Kidney epithelial cell (primary cell): ENCODE measurements at places on chromosomes 7 and 10.

GRCh38 chr10:34166354-34166753 lies 648.7 kb downstream of the PARD3 start:
- DNase-seq, result no peak

DNA sequence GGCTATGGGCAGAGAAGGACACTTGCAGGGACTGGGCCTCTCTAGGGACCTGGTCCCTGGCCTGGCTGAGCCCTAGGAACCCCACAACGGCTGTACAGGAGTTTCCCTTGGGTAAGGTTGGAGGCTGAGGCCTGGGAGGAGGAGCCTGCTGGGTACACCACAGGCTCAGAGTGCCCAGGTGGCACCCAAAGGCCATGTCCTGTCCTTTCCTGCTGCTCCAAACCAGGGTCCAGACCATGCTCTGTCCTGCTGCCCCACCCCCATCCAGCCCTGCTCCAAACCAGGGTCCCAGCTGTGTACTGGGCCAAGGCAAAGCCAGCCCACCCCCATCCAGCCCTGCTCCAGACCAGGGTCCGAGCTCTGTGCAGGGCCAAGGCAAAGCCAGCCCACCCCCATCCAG lies 35.3 kb upstream of the ZNF488 start:
- DNase-seq, result no peak

- DNase-seq, result no peak
These were observed 275.2 kb downstream of the PHTF2 start for GRCh38 chr7:78073609-78074382.

GRCh38 chr10:52474265-52474664 lies 160.2 kb downstream of the DKK1 start:
- no peak for DNase-seq

DNA sequence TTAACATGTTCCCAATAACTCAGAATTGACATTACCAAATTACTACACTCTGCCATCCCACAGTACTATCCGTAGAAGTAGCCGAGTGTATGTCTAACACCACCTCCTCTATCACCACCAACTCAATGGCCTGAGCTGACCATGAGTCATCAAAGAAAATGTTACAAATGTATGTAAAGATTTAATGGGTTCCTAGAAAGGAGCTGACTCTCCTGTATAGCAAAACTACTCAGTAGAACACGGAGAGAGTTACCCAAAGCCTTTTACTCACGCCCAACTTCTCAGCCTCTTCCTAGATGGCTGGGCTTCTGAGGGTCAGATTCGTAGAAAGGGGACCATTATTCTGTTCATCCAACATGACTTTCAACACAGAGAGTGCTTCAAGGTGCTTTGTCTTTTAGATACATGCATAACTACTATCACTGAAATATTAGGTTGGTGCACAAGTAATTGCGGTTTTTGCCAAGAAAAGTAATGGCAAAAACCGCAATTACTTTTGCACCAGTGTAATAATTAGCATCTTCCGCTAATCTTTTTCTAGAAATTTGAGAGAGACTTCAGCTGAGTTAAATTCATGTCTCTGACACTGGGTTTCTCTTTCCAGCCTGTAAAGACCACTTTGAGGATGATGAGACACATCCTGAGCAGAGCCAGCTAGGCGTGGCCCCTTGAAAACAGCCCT lies 24.0 kb upstream of the NANOS1 start:
- no peak for DNase-seq

- no peak for DNase-seq
These were observed 11.7 kb downstream of the CASP7 start for GRCh38 chr10:113691381-113691780.

- DNase-seq, result no peak
These were observed 5.1 kb upstream of the TACC2 start for GRCh38 chr10:121983852-121984251.

GRCh38 chr7:56537477-56537876 lies 421.3 kb upstream of the NUPR2 start:
- no peak for DNase-seq

DNA sequence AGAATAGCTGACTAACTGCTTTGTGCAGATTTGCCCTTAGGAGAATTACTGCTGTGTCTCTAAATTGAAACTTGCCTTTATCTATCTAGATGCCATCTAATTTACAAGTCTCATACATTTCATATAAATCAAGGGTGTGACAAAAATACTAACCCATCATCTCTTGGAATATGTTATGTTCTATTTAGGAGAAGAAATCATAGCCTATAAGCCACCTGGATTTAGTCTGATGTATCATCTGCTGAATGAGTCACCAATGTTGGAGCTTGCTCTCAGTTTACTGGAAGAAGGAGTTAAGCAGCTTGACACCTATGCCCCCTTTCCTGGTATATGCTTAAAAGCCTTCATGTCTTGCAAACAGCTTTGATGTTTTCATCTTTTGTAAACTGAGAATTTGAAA lies 43.5 kb downstream of the NUP205 start:
- DNase-seq, result no peak

DNA sequence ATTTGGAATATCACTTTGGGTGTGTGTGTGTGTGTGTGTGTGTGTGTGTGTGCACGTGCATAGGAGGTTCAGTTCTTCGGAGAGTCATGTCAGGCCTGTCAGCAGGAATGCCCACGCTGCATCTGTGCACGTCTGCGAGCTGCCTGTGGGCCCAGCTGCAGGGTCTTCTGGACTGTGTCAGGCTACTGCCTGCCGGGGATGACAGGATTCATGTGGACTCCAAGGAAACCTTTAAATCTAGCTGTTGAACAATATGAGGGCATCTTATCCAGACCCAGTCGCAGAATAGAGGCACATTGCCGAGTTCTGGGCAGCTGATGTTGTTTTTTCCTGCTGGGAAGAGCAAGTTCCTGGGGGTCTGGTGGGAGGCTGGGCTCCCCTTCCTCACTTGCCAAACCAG lies 19.0 kb downstream of the AQP1 start:
- no peak for DNase-seq

DNA sequence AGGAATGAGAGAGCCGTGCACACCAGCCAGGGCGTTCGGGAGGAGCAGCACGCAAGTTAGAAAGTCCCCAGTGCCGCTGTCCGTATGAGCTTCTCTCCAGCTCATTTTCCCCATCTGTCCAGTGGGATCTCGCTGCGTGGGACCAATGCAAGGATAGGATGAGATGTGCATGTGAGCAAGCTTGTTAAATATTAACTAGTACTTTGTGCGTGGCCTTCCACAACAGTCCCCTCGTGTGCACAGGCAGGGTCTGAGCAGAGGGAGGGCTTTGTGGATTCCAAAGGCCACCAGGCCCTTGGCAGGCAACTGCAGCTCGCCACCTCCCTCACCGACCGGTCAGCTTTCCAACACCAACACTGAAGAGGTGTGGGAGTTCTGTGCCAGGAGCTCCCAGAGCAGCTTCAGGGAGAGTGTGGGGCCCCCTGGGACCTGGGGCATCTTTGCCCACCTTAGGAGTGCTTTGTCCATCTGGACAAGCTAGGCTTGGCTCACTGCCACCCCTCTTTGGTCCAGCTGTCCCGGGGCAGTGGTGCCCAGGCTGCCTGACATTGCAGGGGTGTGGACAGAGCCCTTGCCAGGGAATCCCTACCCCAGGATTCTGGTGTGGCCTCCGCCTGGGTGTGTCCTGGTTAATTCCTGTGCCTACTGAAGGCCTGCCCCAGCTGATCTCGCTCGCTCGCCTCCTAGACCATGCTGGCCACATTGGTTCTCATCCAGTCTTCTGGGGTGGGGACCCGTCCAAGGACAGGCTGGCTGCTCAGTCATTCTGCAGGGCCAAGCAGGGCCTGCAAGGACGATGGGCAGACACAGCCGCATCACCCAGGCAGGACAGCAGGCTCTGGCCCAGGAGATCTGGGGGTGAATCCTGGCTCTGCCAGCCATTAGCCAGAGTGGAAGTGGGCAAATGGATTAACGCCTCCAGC lies 5.3 kb downstream of the FAM20C start:
- DNase-seq, result no peak

- DNase-seq, result no peak
These were observed 1.1 kb downstream of the RRP12 start for GRCh38 chr10:97399843-97400545.

- DNase-seq, result no peak
These were observed 122.1 kb downstream of the LRMDA start for GRCh38 chr10:75553550-75553949.

- DNase-seq, result no peak
These were observed 47.7 kb downstream of the LYZL2 start for GRCh38 chr10:30581779-30582380.

DNA sequence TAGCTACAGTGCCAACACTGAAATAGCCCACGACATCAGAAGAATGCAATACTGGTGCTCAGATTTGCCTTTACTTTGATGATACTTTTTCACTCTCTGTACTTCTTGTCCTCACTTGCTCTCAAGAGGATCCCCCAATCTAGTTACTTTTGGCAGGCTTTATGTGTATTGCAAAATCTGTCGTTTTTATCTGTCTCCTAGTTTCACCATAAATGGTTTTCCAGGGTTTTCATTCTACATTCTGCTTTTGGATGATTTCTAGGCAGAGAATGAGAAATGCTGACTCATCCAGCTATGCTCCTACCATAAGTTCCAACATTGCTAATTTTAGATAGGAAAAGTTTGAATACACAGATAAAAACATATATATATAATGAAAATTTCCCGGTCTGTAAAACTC lies 659.5 kb upstream of the NRG3 start:
- DNase-seq, result no peak

DNA sequence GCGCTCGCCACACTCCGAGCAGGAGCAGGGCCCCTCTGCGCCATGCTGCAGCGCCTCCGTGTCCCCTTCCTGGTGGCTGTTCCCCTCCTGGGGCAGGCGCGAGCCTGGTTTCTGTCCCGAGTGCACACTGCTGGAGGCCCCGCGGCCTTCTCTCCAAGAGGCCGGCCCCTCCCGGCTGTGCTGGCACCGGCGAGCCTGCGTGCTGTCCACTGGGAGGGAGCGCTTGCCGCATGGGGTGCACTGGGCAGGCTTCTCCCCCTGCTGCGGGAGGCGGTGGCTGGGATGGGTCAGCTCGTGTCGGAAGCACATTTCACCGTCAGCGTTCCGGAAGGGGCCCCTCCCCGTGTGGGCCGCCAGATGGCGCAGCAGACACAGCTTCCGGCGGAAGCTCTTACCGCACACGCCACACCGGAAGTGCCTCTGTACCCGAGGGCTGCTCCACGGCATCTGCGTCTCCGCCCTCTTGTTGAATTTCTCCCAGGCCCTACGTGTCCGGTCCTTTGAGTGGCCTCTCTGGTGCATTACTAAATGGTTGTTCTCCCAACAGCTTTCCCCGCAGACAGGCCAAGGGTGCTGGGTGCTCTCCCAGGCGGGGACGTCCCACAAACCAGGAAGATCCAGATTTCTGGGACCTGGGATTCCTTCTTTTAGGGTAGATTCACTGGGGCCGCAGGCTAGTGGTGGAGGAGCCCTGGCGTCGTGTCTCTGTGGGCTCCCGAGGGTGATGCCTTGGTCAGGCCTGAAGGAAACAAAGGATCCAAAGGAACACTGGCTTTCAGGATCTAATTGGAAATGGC lies 18.7 kb downstream of the ZNF786 start:
- DNase-seq, result no peak

GRCh38 chr10:44267007-44267406 lies 117.9 kb downstream of the CXCL12 start:
- DNase-seq, result no peak

GRCh38 chr7:39414224-39415035 lies 151.8 kb upstream of the YAE1 start:
- DNase-seq, result no peak

DNA sequence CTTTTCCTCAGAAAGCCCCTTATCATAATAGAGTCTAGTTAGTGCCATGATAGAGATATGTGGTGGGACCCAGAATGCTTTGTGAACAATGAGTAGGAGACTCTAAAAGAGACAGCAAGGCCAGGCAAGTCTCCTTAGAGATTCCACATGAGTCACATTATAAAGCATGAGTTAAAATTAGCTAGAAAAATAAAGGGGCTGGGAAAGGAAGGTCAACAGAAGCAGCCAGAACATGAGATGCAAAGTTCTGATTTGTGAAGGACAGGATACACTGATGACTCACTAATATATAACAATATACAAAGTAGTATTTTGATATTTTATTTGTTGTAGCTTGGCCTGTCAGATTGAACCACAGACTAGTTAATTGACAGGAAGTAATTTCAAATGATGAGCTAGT lies 25.3 kb upstream of the SNX13 start:
- no peak for DNase-seq

GRCh38 chr10:81877596-81877995 lies 2.6 kb downstream of the NRG3 start:
- DNase-seq, result no peak

GRCh38 chr7:2613098-2613930 lies 18.5 kb upstream of the TTYH3 start:
- no peak for DNase-seq

DNA sequence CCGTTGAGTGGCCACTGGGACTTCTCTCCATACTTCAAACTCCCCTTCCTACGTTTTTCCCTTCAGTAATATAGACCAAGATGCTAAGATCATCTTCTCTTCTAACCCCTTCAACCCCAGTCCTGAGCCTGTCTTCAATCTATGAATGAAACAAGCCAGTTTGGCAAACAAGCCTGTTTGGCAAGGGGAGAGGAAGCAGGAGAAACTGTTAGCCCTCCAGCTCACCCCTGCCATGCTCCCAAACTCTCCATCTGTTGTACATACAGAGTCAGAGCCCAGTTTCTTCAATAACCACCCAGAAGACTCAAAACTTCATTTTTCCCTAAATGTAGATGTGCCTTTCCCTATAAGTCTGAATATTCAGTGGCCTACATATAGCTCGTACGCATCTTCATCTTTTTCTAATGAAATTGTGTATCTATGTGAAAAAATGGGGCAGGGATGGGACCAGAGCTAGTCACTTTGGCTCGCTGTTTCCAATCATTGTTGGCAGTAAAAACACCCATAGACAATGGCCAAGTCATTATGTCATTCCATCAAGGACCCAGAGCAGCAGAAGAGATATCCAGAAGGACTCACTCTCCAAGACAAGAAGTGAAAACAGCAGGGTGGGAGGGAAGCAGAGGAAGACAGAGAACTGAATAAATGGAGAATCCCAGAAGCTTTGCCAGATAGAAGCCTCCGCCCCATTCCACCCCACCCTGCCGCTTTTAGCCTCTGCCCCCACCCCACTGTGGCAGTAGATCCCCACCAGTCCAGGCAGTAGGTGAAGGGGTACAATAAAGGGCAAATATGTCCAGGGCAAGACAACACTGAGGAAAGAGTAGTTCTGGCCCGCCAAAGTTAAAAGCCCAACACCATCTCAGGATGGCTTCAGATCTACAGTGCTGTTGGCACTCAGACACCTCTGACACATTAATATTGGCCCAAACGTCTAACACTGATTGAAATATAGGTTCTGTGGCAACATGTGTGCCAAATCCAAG lies 87.3 kb downstream of the DOCK4 start:
- DNase-seq, result no peak

- no peak for DNase-seq
These were observed 40.4 kb upstream of the PRLHR start for GRCh38 chr10:118635674-118636402.
